ENCODE measurements at places on chromosomes 3 and 15.

- DNase-seq = no peak
Measured at GRCh38 chr3:171384101-171384891, 75.9 kb downstream of the TNIK start.

GRCh38 chr15:84402856-84403608 lies 167.5 kb downstream of the GOLGA6L4 start:
- DNase-seq = no peak

DNA sequence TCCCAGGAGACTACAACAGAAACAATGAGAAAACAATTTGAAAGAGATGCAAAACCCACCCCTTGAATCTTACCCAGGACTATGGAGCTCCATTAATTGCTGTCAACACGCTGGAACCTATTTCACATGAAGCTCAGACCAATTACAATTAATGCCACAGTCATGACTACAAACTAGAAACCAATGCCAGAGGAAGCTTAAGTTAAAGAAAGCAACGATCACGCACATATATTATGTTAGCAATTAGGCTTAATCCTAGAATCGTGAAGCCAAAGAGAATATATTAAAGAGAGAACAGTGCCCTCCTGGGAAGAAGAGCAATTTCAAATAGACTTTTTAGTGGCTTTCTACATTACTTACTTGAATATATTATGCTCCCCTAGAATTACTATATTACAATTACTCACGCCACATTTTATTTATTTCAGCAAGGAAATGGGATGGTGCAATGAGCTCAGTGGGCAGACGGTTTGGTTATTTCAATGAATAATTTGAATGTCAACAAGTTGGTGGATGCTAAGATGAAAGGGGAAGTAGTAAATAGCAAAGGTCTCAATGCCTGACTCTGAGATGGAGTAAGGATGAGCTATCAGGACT lies 125.5 kb downstream of the GREM1 start:
- DNase-seq = no peak

- no peak for DNase-seq
Measured at GRCh38 chr3:48267782-48268181, 26.9 kb downstream of the ZNF589 start.

GRCh38 chr3:124763644-124764358 lies 33.5 kb downstream of the UMPS start:
- DNase-seq = no peak

DNA sequence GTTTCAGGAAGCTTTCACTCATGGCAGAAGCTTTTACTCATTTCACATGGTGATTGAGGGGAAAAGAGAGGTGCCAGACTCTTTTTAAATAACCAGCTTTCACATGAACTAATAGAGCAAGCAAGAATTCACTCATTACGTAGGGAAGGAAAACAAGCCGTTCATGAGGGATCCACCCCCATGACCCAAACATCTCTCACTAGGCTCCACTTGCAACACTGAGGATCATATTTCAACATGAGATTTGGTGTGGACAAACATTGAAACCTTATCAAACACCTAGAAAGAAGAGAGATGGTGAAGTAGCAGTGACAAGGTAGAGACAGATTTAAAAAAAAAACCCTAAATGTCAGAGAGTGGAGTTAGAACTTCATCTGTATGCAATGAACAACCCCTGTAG lies 408.6 kb upstream of the PDZRN3 start:
- DNase-seq = no peak

GRCh38 chr3:11582191-11582968 lies 61.3 kb downstream of the VGLL4 start:
- no peak for DNase-seq

DNA sequence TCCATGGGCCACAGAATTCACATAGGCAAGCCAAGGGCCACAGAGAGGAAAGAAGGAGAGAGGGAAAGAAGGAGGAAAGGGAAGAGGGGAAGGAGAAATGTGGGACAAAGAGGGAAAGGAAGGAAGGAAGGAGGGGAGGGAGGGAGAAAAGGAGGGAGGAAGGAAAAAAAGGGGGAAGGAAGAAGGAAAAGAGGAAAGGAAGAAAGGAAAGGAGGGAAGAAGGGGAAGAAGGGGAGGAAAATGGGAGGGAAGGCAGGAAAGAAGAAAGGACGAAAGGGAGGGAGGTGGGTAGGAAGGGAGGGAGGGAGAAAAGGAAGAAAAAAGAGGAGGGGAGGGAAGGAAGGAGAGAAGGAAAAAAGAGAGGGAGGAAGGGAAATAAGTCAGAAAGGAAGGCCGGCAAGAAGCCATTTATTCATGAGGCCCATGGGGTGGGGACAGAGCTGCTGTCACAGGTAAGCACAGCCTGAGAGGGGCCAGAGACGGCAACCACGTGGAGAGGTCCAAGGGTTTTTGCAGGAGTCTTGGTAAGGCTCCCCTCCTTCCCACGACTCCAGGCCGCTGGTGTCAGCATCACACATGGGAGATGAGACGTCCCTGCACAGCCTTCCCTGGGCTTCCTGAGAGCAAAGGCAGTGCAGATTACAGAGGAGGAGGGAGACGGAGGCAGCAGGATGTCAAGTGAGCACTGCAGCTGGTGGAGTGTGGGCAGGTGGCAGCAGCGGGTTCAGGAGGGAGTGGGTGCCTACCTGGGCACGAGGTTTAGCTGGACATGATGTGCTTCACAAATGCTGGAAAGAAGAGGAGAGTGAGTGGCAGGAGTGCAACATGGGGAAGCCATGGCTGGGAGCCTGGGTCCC lies 5.5 kb downstream of the MYL3 start:
- DNase-seq = no peak

DNA sequence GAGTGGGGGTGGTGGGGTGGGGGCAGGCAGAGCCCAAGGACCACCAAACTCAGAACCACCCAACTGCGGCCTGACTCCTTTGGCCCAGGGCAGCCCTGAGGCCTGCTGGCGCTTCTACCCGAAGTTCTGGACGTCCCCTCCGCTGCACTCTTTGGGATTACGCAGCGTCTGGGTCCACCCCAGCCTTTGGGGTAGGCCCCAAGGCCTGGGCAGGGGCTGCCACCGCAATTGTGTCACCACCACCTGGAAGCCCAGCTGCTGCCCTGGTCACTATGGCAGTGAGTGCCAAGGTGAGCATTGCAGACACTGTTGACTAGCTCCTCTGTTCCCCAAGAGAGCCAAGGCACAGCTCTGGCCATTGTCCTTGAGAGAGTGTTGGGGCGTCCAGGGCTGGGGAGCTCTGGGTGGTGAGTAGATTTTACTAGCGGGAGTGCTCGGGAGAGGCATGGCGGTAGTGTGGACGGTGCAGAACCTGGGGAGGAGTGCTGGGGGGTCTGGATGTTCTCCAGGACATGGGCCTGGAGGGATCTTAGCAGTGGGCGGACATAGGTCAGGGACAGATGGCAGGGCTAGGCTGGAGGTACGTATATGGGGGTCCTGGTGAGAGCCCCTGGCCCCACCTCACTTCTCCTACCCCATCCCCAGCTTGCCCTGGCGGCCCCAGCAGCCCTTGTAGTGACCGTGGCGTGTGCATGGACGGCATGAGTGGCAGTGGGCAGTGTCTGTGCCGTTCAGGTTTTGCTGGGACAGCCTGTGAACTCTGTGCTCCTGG lies 12.8 kb downstream of the NT5DC2 start:
- no peak for DNase-seq

DNA sequence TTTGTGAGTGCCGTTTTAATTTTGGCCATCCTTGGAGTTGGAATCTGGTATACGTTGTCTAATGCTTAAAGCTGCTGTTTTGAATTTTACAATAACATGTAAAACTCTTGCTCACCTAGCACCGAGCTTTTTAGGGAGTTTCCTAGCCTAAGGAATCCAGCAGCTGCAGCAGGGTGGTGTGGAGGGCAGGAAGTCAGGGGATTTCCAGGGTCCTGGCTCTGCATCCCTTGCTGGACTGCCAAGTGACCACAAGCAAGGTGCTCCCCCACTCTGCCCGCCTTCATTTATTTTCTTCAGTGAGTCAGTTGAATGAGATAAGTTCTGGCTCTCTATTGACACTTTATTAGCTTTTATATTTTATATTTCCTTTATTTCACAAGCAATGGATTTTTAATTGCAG lies 113.7 kb downstream of the ATG7 start:
- no peak for DNase-seq

DNA sequence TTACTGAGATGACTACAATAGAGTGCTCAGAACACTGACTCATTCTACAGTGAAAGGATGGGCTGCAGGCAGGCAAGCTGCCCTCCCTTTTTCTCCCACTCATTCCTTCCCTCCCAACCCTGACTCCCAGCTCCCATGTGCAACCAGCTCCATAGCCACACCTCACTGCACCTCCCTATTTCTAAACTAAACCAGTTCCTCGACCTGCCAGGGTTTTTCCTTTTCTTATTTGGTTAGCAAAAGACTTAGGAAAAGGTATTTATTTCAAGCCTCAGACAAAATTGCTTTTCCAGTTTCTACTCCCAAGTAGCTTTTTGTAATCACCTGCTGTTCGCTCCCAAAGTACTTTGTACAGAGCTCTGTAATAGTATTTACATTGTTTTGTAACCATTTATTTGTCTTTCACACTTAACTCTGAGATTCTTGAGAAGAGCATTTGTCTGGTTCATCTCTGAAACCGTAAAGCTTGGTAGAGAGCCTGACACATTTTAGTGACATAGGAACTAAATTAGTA lies 2.2 kb downstream of the AADAC start:
- DNase-seq = no peak

GRCh38 chr15:101411085-101411484 lies 78.4 kb downstream of the PCSK6 start:
- no peak for DNase-seq

DNA sequence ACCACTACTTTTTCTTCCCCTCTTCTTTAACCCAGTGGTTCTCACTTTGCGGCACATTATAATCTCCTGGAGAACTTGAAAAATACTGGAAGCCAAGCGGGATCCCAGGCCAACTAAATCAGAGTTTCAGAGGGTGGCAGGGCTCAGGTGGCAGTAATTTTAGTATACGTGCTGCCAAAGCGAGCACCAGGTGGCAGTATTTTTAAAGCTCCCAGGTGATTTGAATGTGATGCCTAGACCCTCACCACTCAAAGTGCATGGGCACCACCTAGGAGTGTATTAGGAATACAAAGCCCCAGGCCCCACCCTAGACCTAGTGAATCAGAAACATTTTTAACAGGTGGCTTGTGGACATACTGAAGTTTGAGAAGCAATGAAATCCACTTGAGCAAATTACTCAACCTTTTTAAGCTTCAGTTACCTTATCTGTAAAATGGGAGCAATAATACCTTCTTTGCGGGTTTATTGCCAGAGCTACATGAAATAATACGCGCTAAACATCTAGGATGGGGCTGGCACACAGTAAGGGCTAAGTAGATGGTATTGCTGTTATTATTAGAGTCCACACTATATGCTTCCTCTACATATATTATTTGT lies 8.3 kb downstream of the B3GALNT1 start:
- DNase-seq = no peak

DNA sequence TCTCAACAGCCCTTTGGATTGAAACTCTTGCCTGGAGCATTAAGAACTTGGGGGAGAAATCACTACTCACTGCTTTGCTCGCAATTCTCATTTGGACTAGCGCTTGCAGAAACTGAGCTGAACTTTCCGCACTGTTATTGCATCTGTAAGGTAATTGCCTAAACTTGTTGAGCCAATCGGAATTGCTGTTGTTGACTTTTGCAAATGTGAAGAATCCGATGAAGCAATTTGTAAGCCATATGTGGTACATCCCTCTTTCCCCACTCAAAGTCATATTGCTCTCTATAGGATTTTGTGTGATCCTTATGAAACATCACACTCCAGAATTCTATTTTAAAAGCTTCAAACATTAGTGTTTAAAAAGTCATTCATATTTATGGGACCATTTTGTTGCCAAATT lies 191.7 kb upstream of the GBE1 start:
- DNase-seq = no peak

DNA sequence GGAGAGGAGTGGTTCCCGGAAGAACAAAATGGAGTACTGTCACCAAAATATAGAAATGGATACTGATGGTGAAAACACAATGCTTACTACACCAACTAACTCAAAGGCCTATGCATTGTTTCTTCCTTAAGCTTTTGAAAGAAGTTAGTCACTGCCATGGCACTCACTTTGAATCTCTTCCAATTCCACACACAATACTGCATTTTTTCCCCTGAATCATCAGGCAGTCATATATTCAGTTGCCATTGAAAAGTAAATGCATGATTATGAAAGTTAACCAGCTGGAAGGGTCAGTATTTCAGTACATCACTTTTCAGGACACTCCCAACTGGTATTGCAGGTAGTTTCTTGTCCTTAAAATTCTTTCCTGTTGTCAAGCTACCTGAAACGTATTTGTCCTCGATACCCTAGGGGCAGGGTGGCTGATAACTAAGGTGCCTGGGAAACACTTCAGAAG lies 9.0 kb upstream of the LRRFIP2 start:
- no peak for DNase-seq

DNA sequence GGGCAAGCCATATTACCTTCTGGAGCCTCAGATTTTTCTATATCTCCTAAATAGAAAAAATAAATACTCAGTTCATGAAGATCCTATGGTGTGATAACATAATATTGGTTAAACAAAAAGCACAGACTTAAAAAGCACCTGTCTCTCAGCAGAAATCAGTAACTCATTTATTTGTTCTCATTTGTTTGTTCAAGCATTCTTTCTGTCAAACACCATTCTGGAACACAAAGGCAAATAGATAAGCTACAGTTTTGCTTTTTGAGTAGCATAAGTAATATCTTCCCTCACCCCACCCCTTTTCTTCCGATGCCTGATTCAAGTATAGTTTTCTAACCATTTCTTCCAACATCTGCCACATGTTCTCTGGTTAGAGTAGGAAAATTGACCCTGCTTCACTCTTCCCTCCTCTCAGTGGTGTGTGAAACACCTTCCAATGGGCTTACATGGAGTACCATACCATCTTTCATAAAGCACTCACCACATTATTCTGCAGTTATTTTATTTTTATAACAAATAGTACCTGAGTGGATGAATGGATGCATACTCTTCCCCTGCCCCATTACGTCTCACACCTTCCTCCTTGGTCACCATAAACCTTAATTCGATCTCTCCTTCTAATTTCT lies 8.4 kb upstream of the IL1RAP start:
- DNase-seq = no peak

- peak; percentile 7 for DNase-seq
Measured at GRCh38 chr15:44194323-44195150, 534 bp downstream of the FRMD5 start.

DNA sequence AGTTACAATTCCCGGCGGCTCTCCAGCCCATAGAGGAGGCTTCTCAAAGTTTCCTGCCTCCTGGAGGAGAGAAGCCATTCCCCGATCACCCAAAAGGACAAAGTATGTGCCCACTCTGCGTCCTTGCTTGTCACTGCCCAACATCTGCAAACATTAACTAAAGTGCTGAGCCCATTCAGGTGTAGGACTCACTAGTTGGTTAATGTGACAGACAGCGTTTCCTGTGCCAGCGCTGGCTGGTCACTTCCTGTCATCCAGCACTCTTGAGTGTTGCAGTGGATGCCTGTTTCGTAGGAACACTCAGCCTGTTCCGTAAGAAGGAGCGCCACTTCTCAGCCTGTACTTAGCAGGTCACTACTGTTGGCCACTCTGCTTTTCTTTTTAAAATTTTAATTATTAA lies 100.3 kb downstream of the APBA2 start:
- DNase-seq = no peak

- no peak for DNase-seq
Measured at GRCh38 chr15:84828086-84828908, 11.1 kb downstream of the ALPK3 start.

All from activated CD8-positive, alpha-beta memory T cell treated with anti-CD3 and anti-CD28 coated beads for 48 hours (primary cell).